ENCODE measurements at places on chromosomes 6 and 20.

DNA sequence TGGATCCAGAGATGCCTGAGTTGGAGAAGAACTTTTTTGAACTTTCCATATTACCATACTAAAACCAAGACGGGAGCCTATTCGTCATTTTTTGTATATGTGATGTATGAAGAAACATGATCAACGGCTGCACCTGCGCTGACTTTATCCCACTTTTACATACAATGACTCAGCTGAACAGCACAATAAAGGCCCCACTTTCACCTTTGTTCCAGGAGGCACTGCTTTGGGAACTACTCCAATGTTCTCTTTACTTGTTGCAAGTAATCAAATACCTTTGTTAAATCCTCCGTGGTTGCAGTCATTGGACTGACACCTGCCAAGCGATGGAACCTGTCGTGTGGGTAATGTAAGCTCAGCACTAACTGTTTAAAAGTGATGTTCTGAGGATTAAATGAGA lies 17.3 kb upstream of the BTN3A2 start:
- no peak for DNase-seq

GRCh38 chr6:79604583-79605037 lies 26.5 kb upstream of the SH3BGRL2 start:
- DNase-seq = no peak

- no peak for DNase-seq
Observed at GRCh38 chr20:32645134-32645533, 28.6 kb downstream of the C20orf203 start.

- no peak for DNase-seq
Observed at GRCh38 chr20:50431066-50431450, 79.1 kb upstream of the PTPN1 start.

DNA sequence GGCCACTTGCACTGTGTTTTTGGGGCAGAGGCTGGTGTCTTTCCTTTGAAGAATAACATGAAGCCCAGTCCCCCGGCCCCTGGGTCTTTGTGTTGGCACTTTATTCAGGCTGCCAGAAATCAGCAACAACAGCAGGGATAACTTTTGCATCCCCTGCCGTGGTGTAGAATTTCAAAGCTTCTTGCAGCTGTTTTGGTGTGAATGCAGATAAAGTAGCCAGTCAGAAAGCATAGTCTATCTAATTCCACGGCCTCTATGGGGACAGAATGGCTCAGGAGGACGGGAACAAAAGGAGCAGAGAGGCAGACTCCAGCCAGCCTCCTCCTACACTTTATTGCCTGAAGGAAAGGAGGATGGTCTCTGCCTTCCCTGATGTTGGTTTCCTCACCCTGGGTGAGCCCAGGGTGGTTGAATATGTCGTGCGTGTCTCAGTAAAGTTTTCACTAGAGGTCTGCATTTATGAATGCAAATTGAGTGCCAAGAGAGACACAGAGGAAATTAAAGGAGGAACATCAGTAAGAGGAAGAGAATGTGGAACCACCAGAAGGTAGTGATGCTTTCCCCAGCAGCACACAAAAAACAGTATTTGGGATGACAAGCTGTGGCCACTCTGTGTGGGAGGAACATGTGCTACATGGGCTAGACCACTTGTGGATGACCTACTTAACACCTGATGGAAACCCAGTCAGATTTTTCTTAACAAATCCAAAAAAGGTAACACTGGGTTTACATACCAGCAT lies 125.9 kb upstream of the TRAF3IP2 start:
- DNase-seq = no peak

- DNase-seq = no peak
Observed at GRCh38 chr6:36695414-36695813, 2.2 kb upstream of the RAB44 start.

GRCh38 chr20:24402188-24402587 lies 67.2 kb upstream of the SYNDIG1 start:
- DNase-seq = no peak

GRCh38 chr6:131688286-131688685 lies 12.9 kb downstream of the OR2A4 start:
- DNase-seq = no peak

DNA sequence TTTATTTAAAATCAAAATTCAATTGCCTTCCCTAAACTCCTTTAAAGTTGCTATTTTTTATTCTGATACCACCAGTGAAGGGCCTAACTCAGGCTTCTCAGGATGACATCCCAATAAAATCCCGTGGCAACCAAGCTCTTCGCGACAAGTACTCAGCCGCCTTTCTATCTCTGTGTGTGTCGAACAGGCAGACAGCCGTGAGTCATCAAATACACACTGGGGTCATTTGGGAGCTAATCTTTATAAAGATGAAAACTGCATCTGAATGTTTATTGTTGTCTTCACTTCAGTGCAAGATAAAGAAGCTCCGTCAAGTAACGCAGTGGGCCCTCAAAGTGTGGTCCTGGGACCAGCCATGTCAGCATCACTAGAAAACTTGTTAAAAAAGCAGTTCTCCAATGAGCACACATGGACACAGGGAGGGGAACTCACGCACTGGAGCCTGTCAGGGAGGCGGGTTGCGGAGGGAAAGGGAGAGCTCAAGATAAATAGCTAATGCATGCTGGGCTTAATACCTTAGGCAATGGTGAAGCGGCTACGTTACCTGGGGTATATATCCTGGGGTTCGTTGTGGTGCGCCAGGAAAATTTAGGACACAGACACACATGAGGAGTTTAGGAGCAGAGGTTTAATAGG lies 119.3 kb downstream of the RNF144B start:
- no peak for DNase-seq

DNA sequence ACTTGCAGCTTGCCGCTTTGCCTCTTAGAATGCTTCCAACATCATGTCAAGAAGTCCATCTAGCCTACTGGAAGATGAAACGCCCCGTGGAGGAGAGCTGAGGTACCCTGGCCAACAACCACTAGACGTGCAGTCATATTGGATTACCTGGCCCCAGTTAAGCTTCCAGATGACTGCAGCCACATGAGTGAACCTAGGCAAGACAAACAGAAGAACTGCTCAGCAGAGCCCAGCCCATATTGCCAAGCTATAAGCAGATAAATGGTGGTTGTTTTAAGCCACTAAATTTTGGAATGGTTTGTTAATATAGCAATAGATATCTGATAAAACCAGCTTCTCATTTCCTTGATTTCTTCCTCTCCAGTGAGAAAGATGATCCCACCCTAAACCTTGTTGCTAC lies 4.7 kb upstream of the DLK2 start:
- no peak for DNase-seq

GRCh38 chr6:32252331-32253009 lies 28.6 kb upstream of the NOTCH4 start:
- DNase-seq = no peak

DNA sequence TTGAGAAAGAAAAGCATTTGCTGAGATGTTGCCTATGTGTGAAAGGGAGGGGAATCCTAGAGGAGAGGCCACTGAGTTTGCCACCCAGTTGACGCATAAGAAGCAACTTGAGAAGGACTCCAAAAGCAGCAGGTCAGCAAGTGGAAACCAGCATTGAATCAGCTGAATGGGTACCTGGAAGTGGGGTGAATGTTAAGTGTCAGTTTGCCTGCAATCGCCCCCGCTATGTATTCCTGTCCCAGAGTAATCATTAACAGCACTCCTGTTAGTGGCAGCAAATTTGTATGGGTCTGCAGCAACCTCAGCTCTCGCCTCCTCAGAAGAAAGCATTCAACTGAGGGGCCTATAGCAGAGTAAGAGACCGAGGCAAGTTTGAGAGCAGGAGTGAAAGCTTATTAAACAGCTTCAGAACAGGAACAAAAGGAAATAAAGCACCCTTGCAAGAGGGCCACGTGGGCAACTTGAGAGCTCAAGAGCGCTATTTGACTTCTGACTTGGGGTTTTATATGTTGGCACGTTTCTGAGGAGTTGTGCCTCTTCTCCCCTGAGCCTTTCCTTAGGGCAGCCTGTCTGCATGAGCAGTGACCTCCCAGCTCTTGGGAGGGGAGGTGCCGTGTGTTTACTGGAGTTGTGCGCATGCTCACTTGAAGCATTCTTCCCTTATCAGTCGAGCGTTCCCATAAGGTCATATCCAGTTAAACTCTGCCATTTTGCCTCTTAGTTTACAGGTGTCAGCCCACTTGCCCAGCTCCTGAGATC lies 122.6 kb upstream of the PHACTR1 start:
- DNase-seq = no peak

GRCh38 chr20:37615340-37616109 lies 78.3 kb upstream of the CTNNBL1 start:
- peak; percentile 8 for DNase-seq

- no peak for DNase-seq
Observed at GRCh38 chr20:50015636-50015992, 32.8 kb downstream of the SNAI1 start.

DNA sequence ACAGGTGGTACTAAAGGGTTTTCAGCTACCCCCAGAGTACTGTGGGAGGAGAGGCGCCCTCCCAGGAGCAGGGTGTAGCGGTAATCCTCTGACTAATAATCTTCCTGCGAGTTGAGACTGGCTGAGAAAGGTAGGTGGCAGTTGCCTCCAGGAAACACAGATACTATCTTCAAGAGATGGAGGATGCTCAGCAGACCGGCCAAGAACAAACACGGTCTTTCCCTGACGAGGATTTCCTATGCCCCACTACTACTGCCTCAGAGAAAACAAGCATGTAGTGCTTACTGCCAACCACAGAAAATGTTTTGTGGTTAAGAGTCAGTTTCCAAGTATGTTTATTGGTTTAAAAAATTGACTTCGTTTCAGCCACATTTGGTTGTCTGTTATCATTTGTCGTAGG lies 26.8 kb downstream of the C6orf89 start:
- DNase-seq = peak; percentile 37

GRCh38 chr6:81938991-81939732 lies 186.7 kb upstream of the TENT5A start:
- DNase-seq = no peak

DNA sequence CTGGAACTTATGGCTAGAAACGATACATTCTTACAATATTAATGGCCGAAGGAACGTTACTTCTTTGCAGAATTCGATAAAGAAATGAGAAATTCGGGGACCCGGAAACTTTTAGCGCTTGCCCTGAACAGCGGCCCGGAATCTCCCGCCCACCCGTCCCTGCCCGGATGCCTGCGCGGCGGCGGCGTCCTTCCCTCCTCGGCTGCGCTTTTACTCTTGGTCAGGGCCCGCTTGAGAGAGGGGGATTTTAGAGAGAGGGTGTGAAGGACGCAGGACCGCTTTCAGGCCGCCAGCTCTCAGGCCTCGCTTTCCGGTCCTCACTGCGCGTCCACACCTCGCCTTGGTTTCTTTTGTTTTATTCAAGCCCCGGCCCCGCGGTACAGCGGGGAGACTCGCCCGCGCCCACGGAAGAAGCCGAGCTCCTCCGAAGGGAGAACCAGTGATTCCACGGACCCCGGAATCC lies 243.7 kb downstream of the ARID1B start:
- peak; percentile 83 for DNase-seq

DNA sequence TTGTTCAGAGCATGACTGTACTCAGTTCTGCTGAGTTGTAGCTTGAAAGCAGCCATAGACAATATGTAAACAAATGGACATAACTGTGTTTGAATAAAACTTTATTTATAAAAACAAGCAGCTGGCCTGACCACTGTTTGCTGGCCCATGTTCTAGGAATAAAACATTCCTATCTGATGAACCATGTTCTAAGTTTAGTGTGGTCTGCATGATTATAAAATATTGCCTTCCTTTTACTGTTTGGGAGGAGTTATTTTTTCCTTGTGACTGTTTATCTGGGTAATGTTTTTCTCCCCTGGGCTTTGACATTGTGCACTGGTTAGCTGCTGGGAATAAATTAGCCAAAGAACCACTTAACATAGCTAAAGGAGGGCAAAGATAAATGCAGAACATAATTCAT lies 55.1 kb downstream of the CDS2 start:
- no peak for DNase-seq

DNA sequence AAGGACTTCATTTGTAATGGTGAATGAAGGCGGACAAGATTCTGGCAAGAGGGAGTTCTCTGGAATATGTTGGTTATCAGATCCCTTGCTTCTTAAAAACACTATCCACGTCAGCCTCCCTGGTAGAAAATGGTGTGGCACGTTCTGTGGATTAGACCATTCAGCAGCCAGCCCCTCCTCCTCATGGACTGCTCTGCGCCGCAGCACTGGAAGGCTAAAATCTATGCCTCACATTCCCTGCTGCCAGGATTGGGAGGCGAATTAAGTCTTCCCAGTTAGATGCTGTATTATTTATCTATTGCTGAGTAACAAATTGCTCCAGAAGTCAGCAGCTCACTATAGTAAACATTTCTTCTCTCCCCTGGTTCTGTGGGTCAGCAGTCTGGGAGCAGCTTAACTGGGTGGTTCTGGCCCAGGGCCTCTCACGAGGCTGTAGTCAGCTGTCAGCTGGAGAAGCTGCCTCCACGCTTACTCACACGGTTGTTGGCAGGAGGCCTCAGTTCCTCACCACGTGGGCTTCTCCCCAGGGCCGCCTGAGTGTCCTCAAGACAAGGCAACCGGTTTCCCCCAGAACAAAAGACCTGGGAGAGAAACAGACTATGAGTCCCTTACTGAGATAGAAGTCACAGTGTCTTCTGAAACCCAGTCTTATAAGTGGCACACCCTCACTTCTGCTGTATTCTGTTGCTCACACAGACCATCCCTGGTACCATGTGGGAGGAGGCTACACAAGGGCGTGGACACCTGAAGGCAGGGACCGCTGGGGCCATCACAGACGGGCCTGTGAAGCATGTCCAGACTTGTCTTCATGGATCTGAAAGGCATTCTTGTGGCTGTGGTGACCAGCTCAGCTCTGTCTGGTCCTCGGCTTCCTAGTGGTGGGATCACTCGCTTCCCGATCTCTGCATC lies 101.0 kb downstream of the NRN1 start:
- no peak for DNase-seq

- no peak for DNase-seq
Observed at GRCh38 chr6:51535327-51535726, 552.1 kb downstream of the PKHD1 start.

DNA sequence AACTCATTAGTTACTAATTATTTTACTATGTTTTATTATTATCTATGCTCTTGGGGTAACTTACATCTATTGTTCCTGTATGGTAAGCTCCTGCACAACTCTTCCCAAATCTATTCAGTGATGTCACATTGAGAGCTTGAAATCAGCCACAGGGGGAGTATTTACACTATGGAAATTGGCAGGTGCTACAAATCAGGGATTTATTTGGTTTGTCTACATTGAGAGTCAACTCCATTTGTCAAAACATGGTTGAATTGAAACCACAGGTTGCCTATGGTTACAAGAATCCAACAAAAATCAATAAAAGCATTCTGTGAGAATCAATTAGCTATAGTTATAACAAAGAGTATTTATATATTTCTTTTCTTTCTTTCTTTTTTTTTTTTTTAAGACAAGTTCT lies 3.9 kb upstream of the FITM2 start:
- no peak for DNase-seq

GRCh38 chr6:122712448-122713137 lies 66.9 kb upstream of the FABP7 start:
- DNase-seq = no peak

DNA sequence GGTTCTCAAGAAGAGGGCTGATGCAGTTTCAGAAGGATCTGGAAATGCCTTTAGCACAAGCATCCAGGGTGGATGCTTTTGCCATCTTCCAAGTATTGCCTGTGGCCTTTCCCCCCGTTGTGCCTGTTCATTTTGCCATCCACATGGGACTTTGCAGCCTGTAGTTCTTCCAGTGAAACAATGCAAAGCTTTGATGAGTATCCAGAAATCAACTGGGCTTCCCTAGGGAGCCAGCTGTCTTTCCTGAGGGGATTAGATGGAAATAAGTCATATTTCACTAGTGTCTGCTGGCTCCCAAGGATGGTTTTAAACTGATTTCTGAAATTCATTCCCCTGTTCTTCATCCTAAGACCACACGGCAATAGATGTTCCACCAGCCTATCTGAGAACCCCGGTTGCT lies 63.3 kb downstream of the CAP2 start:
- no peak for DNase-seq
